ENCODE measurements at places on chromosomes 7 and 10.

DNA sequence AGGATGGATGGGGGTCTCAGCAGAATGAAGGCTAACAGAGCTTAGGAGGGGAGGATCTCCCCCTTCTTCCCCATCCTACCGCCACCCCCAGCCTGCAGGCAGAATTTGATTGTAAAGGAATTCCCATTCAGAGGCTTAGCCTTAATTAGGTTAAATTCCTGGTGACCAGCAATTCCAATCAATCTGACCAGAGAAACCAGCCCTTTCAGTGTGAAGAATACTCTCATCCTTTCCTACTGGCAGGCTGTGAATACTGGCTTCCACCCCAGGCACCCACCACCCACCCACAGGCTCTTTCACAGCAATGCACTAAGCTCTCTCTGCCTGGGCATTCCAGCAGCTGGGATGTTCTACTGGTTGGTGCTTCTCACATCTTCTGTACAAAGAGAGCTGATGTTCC, 137.9 kb upstream of the LYZL1 start:
- DNase-seq: no peak

- peak; percentile 65 for DNase-seq
These were observed at the start of gene DOCK1 for GRCh38 chr10:126904818-126905701. Gene DOCK1, plus strand, starts transcription at chr10:126905428. Its CDS starts 90 bp downstream, at chr10:126905518.

- no peak for DNase-seq
These were observed 6.0 kb upstream of the GNB2 start for GRCh38 chr7:100667331-100668068.

DNA sequence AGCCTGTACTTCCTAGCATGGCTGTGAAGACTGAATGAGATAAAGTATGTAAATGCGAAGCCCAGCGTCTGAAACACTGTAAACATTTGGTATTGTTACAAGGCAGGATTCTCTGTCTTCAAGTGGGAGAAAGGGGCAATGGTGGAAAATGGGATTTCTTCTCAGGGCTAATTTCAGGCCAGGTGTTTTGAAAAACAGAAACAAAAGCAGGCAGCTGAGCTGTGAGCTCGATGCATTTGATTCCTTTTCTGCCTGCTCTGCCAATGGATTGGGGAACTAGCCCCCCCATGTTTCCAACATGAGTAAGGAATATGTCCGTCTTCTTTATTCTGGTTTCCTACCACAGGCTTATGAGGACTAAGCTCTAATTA, 732.1 kb upstream of the AUTS2 start:
- no peak for DNase-seq

DNA sequence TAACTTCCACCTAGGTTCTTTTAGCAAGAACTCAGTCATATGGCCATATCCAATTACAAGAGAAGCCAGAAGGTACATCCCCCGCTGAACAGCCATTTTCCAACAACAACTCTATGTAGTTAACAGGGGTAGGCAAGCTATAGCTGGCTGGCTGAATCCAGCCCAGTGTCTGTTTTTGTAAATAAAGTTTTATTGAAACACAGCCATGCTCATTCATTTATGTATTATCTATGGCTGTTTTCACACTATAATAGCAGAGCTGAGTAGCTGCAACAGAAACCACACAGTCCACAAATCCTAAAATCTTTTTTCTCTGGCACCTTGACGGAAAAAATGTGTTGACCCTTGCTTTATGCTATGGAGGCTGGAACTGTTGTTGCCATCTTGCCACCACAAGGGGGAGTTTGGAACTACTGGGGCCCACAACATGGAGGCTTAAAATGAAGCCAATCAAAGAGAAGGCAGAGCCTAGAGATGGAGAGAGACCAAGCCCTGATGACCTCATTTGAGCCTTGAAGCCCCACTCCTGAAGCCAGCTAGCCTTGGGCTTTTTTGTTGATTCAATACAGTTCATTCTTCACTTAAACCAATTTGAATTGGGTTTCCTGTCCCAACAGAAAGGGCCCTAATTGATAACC, 33.3 kb upstream of the XPNPEP1 start:
- peak; percentile 57 for DNase-seq

DNA sequence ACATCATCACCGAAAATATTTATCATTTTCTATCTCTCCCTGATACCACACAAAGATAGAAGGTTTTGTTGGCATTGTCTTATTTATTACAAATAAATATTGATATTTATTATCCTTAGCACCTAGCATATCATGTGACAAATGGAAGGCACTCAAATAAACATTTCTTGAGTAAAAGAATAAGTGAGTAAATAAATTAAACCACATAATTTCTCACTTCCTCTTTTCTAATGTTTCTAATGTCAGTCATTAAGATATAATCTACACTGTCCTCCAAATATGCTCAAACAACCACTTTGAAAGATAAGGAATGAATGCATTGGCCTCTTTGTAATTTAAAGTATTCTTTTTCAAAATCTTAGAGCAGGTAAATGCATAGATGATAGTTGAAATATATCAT, 1027.8 kb upstream of the LRRTM3 start:
- no peak for DNase-seq

DNA sequence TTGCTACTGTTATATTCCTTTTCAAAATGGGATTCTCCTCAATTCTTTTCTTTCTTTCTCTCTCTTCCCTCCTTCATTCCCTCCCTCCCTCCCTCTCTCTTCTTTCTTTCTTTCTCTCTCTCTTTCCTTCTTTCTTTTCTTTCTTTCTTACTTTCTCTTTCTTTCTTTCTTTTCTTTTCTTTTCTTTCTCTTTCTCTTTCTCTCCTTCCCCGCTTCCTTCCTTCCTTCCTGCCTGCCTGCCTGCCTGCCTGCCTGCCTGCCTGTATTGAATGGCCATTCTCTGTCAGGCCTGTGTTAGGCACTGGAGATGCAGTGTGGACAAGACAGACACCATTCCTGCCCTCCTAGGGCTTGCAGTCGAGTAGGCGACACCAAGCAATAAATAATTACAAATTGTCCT, 11.5 kb downstream of the CNNM1 start:
- no peak for DNase-seq

GRCh38 chr10:98259606-98260315, 8.2 kb downstream of the LOXL4 start:
- DNase-seq: peak; percentile 87

GRCh38 chr10:34078745-34079470, 736.2 kb downstream of the PARD3 start:
- DNase-seq: no peak

DNA sequence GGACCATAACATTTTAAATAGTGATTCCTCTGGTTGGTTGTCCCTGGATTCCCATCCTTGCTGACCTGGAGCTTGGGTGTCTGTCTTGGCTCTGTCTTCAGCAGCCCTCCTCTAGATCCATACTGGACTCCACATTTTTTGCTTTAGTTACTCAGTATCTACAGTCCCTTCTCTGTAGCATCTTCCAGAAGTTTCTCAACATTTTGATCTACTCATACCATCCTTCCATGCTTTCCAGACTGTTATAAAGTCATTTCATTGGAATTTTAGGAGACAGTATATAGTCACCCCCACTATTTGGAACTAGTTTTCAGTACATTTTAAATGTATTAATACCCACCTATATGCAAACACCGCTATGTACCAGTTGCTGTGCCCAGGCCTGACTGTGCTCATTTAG, 25.8 kb downstream of the APBB1IP start:
- DNase-seq: no peak

- peak; percentile 80 for DNase-seq
These were observed 37.0 kb upstream of the GLI3 start for GRCh38 chr7:42274053-42274452.

DNA sequence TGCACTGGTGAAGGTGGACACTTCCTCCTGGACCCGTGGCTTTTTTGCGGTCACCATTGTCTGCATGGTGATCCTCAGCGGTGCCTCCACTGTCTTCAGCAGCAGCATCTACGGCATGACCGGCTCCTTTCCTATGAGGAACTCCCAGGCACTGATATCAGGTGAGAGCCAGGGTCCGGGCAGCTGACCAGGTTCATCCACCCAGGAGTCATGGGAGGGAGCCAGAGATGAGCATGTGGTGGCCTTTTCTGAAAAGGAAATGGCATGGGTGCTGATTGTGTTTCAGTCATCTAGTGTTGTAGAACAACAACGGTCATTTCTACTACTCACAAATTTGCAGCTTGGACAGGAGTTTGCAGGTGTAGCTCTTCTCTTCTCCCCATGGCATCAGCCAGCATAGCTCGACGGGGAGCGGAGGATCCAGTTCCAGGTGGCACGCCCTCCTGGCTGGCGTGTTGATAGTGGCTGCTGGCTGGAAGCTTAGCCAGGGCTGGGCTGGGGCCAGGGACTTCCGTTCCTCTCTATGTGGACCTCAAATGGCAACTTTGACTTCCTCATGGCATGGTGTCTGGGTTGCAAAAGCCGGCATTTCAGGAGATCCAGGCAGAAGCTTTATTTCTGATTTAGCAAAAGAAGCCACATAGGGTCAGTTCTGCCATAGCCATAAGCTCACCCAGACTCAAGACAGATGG, 32.7 kb downstream of the SLC29A3 start:
- DNase-seq: peak; percentile 59

DNA sequence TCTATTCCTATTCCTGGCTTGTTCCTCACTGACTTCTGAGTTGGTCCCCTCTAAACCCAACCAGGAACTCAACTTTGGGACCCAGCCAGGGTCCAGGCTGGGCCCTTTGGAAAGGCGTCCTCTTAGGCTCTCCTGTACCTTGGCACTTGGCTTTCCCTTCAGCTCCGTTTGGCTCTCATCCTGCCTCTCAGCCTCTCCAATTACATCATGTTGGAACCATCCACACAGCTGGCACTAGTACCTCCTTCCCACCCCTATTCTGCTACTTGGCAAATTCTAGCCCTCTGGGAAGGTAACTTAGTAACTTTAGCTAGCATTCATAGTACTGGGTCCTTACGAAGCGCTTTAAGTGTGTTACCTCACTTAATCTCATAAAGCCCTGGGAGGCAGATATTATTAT, 205.3 kb upstream of the HABP2 start:
- DNase-seq: no peak

DNA sequence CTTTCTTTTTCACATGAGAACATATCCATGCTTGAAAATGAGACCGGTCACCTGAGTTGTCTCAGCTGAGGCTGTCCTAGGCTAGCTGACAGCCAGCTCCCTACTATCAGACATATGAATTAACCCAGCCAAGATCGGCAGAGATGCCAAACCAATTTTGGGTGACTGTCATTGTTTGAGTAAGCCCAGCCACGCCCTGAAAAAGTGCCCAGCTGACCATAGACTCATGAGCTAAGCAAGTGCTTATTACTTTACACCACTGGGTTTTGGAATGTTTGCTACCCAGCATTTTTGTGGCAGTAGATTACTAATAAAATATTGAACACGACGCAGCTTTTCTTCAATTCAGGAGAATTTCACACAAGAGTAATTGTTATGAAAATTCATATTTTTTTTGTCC, 265.2 kb upstream of the LYZL1 start:
- no peak for DNase-seq

GRCh38 chr10:33005322-33006301, 47.6 kb upstream of the ITGB1 start:
- peak; percentile 97 for DNase-seq

- no peak for DNase-seq
These were observed 1208.3 kb downstream of the GATA3 start for GRCh38 chr10:9262770-9263169.

GRCh38 chr7:50556247-50556991, 8.8 kb downstream of the DDC start:
- DNase-seq: no peak

DNA sequence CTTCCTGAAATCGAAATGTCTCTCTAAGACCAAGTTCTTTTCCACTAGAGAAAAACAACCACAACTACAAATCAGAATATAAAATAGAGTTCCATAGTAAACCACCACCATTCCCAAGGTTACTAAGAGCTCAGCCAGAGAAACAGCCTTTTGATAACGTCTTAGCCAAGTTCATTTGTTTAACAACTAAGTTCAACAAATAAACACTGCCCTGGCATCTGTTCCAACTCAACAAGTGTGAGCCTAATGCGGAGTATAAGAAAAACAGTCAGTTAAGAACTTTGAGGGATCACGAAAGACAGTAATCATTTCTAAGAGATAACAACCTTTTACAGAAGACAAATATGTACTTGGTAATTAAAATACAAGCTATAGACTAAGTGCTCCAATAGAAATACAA, 77.3 kb downstream of the CALD1 start:
- no peak for DNase-seq

DNA sequence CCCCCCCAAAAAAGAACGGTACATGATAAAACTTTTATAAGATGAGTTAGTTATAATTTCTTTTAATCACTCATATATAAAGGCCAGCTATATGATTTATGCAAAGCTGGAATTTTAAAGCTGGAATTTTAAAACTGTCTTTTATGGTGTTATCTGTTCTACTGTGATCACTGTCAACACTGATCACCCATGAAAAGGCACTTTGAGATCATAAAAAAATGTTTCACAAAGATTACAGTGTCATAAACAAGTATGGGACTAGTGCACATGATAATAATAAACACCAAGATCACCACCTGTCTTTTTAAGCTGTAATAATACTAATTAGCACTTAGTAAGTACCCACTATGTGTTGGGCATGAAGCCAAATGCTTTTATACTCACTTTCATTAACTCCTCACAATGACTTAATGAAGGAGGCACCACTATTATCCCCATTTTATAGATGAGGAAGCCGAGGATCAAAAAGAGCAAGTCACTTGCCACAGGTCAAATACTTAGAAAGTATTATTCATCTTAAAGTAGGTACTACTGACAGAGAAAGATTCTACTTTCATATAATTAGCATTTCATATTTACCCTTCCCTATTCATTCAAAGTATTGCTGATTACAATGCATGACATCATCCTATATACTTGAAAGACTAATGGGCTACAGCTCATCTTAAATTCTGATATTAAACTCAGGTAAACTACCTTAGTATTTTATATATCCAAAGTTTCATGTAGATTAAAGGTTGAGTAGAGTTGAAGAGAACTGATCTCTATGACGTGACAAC, 8.3 kb upstream of the RHOBTB1 start:
- no peak for DNase-seq

- no peak for DNase-seq
These were observed 126.7 kb upstream of the ZNF32 start for GRCh38 chr10:43775384-43775783.

GRCh38 chr10:58653139-58653538, 140.5 kb downstream of the BICC1 start:
- DNase-seq: no peak

GRCh38 chr10:110516815-110517492, 19.2 kb downstream of the DUSP5 start:
- DNase-seq: no peak

GRCh38 chr7:132138817-132139216, 437.5 kb downstream of the PLXNA4 start:
- no peak for DNase-seq

- DNase-seq: no peak
These were observed 82.4 kb downstream of the THSD7A start for GRCh38 chr7:11749629-11750028.

- no peak for DNase-seq
These were observed 178.7 kb downstream of the TNS3 start for GRCh38 chr7:47402941-47403866.

GRCh38 chr7:117859246-117859812, 13.9 kb downstream of the CTTNBP2 start:
- no peak for DNase-seq

GRCh38 chr7:21253740-21254687, 173.9 kb upstream of the SP4 start:
- peak; percentile 53 for DNase-seq

Measured in inflammatory macrophage treated with lipopolysaccharide for 4 hours (primary cell).